ENCODE measurements at places on chromosomes 5 and 9.
A peak's percentile ranks its signal among the peaks of the same experiment; 100 is the strongest.

DNA sequence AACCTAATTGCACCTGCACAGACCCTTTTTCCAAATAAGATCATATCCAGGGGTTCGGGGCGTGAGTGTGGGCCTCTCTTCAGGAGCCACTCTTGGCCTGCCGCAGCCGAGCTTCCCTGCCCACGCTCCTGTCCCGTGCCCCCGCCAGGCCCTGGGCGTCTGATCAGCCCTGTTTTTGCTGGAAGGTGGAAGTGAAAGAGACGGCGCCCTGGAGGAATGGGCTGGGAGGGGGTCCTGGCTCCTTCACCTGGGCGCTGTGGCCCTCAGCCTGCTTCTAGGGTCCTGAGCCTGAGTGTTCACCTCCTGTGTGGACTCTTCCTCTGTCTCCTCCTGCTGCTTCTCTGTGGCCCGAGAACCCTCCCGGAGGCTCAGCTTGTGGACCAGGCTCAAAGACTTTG is 11.2 kb upstream of the COL5A1 start:
- no peak for DNase-seq

DNA sequence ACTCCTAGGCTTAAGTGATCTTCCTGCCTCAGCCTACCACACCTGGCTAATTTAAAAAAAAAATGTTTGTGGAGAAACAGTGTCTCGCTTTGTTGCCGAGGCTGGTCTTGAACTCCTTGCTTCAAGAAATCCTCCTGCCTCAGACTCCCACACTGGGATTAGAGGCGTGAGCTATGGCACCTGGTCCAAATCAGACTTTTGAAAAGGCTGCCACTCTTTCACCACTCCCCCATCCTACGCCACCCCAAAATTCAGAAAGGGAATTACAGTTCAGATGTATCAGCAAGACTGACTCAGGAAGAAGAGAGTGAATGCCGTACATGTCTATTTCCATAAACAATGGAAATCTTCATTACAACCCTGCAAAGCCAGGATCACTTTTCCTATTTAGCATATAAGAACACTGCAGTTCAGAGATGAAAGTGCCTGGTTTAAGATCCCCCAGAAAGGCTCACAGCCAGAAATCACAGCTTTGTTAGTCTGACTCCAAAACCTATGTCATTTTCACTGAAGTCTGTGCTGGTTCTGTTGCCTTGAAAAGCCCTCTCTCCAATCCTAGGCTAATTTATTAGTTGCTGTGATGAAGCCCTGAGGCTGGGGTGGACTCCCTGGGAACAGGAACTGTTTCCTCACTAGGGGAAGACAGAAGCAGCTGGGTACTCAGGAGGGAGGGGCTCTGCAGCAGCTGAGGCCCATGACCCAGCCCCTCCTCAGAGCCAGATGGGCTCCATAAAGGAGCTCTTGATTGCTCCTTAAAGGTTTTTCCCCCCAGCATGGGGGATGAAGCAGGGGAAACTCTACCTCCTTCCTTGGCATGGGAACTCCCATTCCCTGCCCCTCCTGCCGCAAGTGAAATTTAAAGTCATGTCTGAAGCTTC is 3.1 kb downstream of the FBLL1 start:
- no peak for DNase-seq

GRCh38 chr9:98069551-98069950 is 13.0 kb downstream of the NANS start:
- no peak for DNase-seq

GRCh38 chr5:36985387-36985786 is 108.8 kb downstream of the NIPBL start:
- DNase-seq: no peak

DNA sequence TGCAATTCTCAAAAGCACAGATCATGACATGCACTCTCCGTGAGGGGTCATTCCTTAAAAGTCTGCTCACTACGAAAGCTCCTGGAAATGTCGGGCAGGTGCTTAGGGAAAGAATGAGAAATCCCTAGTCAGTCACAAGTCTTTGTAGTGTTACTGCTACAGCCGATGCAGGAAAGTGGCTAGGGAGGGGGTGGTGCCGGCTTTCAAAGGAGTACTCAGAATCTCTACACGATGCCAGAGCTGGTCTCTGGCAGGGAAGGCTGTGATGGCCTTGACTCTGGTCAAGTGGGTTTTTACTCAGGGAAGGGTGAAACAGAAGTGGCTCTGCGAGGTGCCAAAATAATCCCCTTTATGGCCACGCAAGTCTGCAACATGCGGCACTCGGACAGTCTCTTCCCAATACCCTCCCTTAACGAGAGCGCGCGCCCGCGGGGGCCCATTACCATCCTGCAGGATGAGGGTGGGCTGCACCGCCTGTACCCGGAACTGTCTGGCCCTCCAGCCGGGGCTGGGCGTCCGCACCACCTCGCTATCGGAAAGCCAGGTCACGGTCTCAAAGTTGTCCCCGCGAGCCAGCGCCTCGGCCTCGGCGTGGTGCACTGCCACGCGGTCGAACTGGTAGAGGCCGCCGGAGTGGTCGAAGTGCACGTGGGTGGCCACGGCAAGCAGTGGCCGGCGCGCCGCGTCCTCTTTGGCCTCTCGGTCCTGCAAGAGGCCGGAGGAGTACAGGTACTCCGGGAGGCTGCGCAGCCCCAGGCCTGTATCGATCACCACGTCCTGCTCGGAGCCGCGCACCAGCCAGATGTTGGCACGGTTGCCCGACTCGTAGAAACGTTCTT is 956 bp downstream of the MBLAC2 start:
- peak; percentile 51 for DNase-seq

- DNase-seq: no peak
These were observed 19.7 kb upstream of the ABL1 start for GRCh38 chr9:130815242-130815808.

GRCh38 chr5:116573702-116574366 is 789 bp downstream of the SEMA6A start:
- DNase-seq: peak; percentile 23

DNA sequence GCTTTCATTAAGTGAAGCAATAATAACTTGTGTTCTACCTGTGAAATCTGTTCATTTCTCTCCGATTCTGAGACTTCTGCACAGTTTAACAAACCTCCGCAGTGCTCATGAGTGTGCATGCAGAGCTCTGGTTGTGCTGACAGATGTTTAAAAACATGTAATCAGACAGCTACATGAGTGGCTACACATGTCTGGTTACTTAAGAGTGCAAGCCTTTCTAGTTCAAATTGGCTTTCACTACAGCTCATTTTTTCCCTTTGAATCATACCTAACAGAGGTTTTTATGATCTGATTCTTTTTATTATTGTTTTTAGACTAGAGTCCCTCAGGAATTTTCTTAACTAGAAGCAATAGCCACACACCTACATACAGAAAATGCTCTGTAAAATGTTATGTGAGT is 310.2 kb downstream of the ARRDC3 start:
- no peak for DNase-seq

DNA sequence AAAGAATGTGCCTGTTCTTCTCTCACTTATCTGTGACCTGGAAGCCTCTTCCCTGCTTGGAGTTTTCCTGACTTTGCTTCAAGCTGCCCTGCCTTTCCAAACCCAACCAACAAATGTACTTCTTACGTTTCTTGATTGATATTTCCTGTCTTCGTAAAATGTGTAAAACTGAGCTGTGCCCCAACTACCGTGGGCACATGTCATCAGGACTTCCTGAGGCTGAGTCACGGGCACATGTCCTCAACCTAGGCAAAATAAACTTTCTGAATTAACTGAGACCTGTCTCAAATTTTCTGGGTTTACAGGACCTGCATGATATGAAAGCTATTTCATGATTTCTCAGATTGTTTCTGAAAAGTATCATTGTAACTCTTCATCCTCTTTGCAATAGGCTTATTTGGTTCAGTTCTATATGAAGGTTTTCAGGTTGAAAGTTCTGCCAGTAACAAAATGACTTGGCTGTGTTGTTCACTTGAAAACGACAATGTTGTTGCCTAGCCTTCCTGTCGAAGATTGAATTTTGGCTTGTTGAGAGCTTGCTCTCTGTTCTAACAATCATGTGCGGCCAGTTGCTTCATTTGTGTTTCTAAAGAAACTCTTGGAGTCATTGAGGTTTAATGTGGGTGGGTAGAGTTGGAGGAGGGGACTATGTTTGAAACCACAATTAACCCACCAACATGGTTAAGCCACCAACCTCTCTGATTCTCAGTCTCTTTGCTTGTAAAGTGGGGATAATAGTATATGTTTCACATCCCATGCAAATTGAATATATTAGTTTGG is 145.6 kb downstream of the FBXL7 start:
- DNase-seq: no peak

DNA sequence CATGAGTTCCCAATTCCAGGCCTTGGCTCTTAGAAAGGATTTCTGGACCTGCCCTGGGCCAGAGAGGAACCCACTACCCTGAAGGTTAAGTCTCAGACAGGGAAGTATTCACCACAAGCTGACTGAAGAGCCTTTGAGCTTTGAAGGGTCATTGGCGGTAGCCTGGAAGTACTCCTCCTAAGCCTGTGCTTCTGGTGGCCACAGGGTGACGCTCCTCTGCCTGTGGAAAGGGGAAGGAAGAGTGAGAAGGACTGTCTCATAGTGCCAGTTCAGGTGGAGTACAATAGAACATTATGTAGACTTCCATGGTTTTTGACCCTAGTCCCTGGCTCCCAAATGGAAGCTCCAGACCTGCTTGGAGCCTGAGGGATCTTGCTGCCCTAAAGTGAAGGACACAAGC is 1233.2 kb upstream of the CDH6 start:
- DNase-seq: no peak

DNA sequence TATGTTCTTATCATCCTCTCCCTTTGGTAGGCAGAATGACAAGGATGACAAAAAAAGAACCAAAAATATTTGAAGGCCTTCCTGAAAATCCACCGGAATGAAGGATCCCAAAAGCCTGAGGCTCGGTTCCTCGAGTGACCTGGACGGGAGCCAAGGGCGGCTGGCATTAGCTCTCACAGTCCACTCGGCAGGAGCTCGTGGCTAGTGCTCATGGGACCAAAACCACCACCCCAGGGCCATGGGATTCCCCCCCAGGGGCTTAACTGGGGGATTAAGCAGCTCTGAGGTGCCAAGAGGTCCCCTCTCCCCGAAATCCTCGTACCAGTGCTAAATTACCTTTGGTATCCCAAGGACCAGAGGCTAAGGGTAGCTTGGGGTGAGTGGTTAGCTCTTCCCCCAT is 586 bp upstream of the PDZD2 start:
- no peak for DNase-seq

DNA sequence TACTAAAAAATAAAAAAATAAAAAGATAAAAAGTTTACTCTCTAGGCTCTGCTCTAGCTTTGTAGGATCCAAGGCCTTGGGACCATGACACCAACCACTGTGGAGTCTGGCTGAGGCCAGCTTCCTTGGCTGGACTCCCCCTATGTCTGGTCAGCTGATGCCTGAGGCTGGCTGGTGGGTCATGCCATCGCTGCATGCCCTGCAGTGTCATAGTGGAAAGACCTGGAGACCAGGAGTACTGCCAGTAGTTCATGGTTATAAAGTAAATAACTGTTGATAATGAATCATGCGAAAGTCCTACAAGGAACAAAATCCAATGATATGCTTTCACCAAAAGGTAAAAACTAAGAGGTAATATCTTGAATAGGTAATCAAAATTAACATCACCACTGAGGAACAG is 43.2 kb downstream of the GARNL3 start:
- DNase-seq: no peak

- DNase-seq: no peak
These were observed 92.3 kb downstream of the FSTL4 start for GRCh38 chr5:133520062-133520461.

- DNase-seq: no peak
These were observed 18.0 kb upstream of the GABBR2 start for GRCh38 chr9:98726735-98727134.

DNA sequence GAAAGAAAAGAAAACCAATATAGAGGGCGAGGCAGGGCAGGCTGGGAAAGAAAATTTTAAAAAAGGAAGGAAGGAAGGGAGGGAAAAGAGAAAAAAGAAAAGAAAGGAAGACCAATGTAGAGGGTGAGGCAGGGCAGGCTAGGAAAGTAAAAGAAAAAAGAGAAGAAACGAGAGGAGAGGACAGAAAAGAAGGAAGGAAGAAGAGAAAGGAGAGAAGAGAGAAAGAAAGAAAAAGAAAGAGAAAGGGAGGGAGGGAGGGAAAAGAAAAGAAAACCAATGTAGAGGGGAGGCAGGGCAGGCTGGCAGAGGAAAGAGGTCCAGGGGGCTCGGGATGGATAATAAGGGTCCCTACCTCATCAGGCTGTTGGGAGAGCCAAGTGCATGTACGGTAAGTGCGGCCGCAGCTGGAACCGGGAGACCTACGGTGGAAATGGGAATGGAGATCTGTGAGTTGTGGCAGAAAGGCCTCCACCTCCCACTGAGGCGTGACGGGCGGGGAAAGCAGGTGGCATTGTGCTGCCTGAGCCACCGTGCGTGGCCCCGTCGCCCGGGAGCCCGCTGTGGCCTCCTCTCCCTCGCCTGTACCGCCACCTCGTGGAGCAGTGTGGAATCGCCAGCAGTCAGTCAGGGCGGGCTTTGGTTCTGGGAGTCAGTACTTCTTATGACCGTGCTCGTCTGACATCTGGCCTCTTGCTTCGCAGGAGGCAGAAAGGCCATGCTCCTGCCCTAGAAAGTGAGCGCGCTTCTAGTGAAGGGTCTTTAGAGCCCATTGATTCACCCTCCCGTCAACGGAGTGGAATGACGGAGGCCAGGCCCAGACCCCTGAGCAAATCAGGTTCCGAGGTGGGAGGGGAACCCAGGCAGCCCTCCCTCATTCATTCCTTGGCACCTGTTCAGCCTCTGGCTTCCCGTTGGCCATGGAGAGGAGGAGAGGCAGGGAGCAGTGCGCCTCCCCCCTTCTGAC is 10.4 kb upstream of the NHP2 start:
- DNase-seq: peak; percentile 99

DNA sequence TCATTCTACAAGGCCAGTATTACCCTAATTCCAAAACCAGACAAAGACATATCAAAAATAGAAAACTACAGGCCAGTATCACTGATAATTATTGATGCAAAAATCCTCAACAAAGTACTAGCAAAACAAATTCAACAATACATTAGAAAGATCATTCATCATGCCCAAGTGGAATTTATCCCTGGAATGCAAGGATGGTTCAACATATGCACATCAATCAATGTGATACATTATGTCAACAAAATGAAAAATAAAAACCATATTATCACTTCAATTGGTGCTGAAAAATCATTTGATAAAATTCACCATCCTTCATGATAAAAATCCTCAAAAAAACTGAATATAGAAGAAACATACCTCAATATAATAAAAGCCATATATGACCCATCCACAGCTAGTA is 115.2 kb upstream of the SLC27A6 start:
- DNase-seq: no peak

- no peak for DNase-seq
These were observed 160.2 kb downstream of the SSBP2 start for GRCh38 chr5:81590498-81591384.

GRCh38 chr5:151739939-151740335 is 18.5 kb downstream of the ATOX1 start:
- no peak for DNase-seq

Data from activated T-cell treated with anti-CD3 and anti-CD28 coated beads, Interleukin-2, amount 50 U/mL, for 48 hours (primary cell).